AG08396 (cell line): ENCODE measurements at places on chromosomes 6 and 20.
A peak's percentile ranks its signal among the peaks of the same experiment; 100 is the strongest.

GRCh38 chr6:27956941-27957340 is at the start of gene OR2B6:
Gene OR2B6 (plus strand): TSS chr6:27957241. CDS start chr6:27957241, 0 bp downstream.
- no peak for DNase-seq

- peak; percentile 45 for DNase-seq
Observed at GRCh38 chr20:21182832-21183563, 57.1 kb downstream of the KIZ start.

- DNase-seq: no peak
Observed at GRCh38 chr20:9422321-9423057, 91.9 kb upstream of the LAMP5 start.

DNA sequence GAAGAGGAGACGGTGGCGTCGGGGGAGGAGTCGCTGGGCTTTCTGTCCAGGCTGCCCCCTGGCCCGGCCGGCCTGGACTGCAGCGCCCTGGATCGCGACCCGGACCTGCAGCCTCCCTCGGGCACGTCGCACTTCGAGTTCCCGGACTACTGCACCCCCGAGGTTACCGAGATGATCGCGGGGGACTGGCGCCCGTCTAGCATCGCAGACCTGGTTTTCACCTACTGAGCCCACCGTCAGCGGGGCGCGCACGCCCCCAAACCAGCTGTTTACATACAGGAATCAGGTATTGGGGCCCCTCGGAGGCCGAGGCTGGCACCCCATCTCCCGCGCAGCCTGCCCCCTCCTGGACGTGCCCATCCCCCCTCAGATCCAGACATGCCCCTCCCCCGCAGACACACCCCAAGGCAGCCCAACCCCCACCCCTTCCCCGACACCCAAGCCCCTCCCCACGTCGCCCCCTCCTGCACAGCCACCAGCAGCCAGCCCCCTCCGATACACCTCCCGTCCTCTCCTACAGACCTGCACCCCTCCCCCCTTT is 1.4 kb downstream of the SOX12 start:
- DNase-seq: peak; percentile 23

GRCh38 chr6:158498362-158498761 is 61.5 kb upstream of the TMEM181 start:
- no peak for DNase-seq

- no peak for DNase-seq
Observed at GRCh38 chr6:93017213-93017612, 402.1 kb downstream of the EPHA7 start.

DNA sequence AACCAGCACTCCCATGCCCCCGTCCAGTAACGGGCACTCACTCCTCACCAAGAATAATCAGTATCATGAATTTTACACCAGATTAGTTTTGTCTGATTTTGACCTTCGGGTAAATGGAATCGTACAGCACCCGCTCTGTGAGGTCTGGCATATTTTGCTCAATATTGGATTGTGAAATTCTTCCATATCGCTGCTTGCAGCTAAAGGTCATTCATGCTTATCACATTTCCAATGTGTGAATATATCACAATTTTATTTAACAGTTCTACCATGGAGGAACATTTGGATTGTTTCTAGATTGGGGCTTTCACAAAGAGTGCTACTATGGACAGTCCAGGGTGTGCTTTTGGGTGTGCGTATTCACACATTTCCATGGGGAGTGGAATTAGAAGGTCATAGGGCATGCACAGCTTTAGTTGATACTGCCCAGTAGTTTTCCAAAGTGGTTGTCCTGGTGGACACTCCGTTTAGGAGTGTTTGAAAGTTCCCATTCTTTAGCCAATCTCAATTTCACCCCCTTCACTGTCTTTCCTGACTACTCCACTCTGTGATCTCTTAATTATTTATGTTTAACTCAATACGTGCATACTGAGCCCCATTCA is 86.6 kb downstream of the ISM1 start:
- DNase-seq: no peak

DNA sequence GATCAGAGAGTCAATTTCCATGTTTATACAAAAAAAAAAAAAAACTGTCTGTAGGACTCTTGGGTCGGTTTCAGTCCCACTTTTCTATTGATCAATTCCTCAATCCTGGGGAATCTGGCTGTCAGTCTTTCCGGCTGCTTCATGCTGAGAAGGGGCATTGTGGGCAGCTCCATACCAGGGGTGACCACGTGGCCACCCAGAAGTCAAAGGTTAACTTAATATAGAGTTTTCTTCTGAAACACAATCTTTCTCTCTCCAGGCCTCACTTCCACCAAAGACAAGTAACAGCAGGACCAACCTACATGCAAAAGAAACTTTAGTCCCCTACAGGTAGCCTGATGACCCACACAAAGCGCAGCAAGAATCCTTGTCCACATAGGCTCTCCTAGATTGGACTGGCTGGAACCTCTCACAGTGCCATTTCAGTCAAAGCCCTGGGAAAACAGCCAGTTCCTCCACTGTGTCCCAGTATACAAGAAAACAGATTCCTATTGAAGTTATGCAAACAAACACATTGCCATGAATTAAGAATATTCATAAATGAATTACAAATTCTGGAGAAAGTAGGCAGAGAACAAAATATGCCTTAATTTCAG is 18.5 kb upstream of the SERPINB9 start:
- DNase-seq: no peak

GRCh38 chr6:35569011-35569461 is 56.3 kb upstream of the TULP1 start:
- DNase-seq: peak; percentile 9

- DNase-seq: peak; percentile 86
Observed at GRCh38 chr20:17747431-17747846, 47.7 kb downstream of the BANF2 start.

DNA sequence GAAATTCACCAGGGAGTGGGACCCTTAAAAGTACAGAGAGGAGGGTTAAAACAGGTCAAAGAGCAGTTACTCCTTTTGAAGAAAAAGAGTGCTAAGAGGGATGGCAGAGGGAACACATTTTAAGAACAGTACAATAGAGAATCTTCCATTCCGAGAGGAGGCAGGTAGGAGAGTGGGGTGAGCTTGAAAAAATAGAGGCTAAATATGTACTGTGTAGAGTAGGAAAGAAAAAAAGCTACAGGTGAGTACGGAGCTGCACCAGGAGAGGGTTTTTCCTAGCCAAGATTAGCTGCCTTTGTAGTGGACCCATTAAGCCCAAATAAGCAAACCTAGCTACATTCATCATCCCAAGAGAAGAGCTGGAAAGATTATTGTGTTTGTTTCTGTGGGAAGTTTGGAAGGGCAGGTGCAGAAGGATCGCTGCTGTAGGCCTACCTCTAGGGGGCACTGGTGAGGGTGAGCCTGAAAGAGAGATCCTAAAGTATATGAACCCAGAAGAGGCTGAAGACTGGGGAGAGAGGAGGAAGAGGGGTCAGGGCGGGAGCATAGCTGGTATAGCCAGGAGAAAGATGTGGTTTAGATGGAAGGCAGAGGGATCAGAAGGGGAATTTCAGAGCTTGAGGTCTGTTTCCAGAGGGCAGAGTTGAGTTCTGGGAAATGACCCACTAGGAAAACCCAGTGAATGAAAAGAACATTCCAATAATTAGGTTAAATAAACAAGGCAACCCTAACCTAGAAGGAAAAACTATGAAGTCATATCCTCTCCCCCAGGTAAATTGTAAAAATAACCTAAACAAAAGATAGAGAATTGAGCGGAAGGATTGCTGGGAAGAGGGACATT is 50.2 kb upstream of the HINT3 start:
- peak; percentile 48 for DNase-seq

DNA sequence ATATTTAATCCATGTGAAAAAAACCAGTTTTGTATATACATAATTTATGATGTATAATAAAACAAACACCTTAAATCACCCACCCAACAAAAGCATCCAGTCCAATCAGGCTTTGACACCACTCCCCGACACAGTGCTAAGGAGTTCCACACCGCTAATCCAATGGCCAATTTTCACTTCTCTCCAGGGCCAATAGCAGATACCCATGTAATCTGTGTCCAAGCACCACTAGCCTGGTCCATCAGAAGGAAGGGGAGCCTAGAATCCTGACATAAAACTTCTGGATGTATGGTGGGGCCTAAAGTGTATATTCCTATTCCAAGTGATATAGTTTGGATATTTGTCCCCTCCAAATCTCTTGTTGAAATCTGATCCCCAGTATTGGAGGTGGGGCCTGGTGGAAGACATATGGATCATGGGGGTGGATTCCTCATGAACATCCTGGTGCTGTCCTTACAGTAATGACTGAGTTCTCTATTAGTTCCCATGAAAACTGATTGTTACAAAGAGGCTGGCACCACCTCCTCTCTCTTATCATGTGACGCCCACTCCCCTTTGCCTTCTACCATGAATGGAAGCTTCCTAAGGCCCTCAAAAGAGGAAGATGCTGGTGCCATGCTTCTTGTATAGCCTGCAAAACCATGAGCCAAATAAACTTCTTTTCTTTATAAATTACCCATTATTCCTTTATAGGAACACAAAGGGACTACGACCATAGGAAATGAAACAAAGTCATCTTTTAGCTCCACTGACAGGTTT is 20.8 kb downstream of the RALGAPA2 start:
- DNase-seq: no peak

DNA sequence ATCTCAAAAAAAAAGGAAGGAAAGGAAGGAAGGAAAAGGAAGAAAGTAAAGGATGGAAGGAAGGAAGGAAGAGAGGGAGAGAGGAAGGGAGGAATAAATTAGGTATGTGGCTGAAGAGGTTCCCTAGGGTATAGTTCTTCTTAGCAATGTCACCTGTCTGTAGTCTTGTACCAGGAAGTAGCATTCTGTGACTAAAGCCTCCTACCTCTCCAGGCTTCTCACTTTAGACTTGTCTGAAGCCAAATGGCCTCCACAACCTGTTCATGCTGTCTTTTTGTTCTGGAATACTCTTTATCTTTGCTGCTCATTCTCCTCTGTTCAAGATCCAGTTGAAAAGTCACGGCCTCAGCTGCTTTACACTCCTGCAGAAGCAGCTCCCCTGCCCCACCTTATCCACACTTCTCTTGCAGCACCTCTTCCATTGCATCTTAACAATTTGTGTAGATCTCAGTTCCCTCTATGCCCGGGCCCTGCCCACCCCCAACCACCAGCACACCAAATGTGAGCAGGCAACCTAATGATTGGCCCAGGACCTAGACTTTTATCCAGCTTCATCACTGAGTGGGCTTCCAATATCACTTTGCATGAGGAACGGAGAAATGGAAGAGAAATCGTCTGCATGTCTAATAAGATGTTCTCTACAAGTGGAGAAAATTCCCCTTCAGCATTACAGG is 19.1 kb downstream of the GCNT2 start:
- no peak for DNase-seq

DNA sequence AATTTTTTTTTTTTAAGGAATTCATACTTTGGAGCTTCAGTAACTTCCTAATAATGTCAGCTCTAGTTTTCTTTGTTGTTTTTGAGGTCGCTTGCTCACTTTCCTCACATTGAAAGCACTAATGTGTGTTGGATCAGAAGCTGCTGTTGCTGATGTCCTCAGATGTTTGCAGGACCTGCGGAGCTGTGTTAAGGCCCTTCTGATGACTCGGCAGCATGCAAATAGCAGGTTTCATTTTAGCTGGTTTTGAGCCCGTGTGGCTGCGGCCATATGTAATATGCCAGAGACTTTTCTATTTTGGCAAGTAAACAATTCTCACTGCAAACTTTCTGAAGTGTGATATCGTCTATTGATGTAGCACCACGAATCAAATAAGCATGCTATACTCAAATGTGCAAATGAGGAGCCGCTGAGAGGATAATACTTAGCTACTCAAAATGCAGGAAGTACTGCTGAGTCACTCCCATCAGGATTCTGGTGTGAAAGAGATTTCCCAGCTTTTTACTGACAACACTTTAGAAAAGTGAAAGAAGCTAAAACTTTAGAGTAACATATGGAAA is 187.8 kb downstream of the SASH1 start:
- DNase-seq: peak; percentile 75

GRCh38 chr6:155313602-155314091 is 637 bp downstream of the TFB1M start:
- DNase-seq: no peak

DNA sequence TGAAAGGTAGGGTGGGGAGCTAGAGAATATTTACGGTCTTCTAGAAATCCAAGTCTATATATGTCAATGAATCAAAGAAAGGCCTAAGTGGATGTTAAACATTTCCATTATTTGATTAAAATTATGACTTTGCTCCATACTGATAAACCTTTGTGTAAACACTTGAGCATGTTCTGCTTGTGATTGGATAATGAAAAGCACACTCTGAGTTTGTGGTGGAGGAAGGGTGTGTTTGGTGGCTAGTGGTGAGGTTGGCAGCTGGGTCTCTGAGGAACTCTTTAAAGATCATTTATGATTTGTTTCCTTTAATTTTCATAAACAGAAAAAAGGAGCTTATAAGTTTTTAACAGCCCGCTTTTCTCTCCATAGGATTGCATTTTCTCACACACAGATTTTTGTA is 84.7 kb downstream of the RFPL4B start:
- DNase-seq: no peak

DNA sequence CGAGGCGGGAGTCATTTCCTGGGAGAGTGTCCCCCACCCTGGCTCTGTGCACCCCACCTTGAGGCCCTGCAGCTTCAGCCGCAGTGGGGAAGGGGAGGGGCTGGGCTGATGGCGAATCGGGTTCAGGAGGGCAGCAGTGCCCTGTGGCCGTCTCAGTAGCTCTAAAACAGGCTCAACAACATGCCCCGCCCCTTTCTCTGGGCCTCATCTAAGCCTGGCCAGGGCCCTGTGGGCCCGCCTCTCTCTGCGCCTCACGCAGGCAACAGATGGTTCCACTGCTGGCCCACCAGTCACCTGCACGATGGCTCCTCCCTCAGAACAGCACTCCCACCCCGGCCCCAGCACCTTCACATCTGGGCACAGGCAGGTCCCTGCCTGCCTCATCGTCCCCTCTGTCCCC is 30.2 kb downstream of the CHRNA4 start:
- DNase-seq: no peak

DNA sequence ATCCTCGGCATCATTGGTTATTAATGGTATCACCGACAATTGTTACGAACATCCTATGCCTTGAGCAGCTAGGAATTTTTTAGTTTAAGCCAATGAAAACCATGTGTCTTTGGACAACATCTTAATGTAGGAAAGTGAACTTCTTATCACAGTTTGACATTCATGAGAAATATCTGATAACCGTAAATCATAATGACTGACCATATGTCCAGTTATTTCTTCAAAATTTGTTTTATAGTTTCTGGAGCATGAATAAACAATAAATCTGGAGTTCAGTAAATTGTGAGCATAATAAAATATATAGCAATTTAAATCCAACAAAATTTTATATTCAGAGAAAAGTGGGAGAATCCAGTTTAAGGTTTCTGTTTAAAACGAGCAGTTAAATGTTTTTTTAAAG is 970.1 kb upstream of the ADGRB3 start:
- DNase-seq: no peak

GRCh38 chr6:43743682-43744381 is 26.2 kb upstream of the VEGFA start:
- no peak for DNase-seq
